Mammary epithelial cell (primary cell): ENCODE measurements at places on chromosomes 3 and 15. TPM values are rescaled to one million over a fixed set of nuclear protein-coding genes. Genes with fewer than 3 reads are reported as not detected.
A peak's percentile ranks its signal among the peaks of the same experiment; 100 is the strongest.

DNA sequence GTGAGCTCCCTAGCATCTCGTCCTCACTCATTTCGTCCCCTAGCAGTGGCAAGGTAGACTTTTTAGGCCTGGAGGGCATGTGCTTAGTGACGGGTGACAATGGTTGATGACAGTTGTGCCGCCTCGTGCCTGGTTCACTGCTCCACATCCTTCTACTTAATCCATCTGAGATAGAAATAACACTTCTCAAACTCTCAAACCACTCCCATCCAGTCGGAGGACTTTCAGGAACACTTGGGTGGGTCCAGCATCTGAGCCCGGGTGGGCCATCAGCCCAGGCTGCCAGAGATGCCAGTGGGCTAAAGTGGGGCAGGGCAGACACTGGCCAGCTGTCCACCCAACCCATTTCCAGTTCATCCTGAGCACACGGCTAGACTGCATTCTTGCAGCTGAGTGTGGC, 79.7 kb upstream of the SMAD3 start:
- no peak for DNase-seq

DNA sequence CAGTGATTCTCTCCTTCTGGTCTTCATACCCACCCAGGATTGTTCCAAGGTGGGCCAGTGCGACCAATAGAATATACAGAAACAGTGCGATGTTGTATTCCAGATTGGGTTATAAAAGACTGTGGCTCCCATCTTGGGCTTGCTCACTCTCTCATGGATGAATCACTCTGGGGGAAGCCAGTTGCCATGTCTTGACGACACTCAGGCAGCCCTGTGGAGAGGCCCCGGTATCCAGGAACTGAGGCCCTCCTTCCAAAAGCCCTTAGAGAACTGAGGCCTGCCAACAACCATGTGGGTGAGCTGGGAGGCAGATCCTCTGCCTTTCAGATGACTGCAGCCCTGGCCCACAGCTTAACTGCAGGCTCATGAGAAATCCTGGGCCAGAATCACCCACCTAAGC, 57.2 kb downstream of the SH3GL3 start:
- DNase-seq, result no peak

- DNase-seq, result peak; percentile 8
Measured at GRCh38 chr3:6785726-6786125, 75.2 kb upstream of the GRM7 start.

DNA sequence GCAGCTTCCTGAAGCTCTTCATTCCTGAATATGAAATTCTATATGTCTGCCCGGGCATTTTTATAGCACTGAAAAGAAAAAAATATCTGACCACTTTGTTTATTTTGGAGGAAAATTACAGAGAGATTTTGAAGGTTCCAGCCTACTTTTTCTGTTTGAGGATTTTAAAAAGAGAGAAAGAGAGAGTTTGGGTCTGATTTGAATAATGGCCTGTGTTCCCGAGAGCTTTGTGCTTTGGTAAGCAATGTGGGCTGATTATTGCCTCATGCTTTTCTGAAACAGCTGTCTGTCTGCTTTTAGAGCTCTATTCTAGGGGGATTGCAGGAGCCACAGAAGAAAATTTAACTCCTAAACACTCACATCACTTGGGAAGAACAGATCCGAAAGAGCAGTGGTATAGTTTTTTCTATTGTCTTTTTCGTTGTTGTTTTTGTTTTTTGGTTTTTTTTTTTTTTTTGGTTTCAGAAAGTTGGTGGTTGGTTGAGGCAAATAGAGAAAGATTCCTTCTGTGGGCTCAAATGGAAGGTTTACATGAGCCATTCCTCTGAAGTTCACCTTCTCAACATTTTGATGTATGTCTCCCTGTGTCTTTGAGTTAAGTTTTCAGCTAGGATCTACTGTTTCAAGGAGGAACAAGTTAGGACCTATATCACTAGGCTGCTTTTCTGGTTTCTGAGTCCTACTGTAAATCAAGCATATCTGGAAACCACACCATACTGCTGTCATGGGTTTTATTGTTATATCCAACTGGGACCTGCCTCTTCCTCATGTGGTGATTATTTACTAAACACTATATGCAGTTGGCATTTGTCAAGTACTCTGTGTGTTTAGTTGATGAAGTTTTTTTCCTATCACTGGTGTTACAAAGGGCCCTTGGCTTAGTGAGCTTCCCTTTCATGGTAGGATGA, 178.9 kb downstream of the KCNMB2 start:
- peak; percentile 25 for DNase-seq

DNA sequence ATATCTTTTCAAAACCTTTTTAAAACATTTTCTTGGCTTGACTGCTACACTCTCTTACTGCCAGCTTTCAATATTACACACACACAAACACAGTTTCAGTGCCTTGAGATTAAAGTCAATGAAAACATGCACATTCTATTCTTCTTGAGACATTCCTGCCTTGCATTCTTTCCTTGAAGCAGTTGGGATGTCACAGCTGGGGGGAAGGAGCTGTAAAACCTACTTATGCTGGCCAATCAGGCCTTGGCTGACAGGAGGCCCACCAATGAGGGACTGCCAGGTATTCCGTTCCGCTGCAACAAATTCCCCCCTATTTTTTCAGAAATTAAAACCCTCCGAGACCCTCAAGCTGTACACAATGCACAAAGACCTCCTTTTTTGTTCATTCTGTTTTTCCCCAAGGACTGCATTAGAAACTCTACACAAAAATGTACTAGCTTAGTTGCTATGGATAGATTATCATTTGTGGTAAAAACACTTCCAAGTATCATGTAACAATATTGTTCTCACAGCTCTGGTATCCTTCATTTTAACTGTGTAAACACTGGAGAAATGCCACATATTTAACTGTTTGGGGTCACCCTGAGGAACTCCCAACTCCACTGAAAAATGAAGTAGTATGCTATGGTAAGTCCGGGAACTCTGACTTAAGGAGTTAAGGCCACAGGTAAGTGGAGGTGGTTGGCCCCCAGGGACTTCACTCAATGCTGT, 18.5 kb downstream of the FSTL1 start:
- no peak for DNase-seq

GRCh38 chr15:57821826-57822225, 115.3 kb downstream of the POLR2M start:
- no peak for DNase-seq

GRCh38 chr15:61339516-61339915, 110.4 kb upstream of the RORA start:
- no peak for DNase-seq

GRCh38 chr3:150098621-150099020, 127.9 kb upstream of the PFN2 start:
- DNase-seq, result no peak

Gene SLC27A2
- 0.42 TPM for polyA plus RNA-seq

Gene TRH
- polyA plus RNA-seq, result not detected

Gene LRRC2
- 0.03 TPM for polyA plus RNA-seq

Gene ARL6IP5
- polyA plus RNA-seq, result 77.6 TPM

Gene AGTR1
- polyA plus RNA-seq, result not detected

Gene TMIE
- polyA plus RNA-seq, result 0.09 TPM

Gene CPEB1
- 0.37 TPM for polyA plus RNA-seq
